Omental fat pad (tissue), 4 donors: ENCODE measurements at places on chromosomes 11 and 22. TPM values are rescaled to one million over a fixed set of nuclear protein-coding genes. Genes with fewer than 3 reads are reported as not detected.

The CCND1 gene
- 40.3 TPM for total RNA-seq

DNA sequence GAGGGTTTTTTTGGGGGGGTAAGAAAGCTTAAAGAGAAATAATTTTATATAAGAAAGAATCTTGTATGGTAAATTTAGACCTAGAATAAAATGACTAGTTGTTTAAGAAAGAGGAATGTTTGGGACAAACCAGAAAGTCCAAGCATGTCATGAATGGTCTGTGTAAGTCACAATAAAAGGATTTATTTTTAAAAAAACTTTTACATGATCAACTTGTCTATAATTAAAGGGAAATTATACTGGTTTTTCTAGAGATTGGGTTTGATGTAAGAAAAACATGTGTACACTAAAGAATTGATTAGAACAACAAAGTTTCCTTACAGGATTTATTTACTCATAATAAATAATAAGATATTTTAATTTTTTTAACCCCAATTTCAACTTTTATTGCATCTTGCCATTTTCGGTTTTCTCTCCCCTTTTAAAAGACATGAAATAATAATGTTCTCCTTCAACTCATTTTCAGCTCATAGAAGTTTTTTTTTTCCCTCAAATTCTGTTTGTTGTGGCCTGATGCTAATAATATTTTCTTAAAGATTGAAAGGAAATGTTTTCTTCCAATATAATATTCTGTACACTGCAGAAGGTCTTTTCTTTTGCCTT lies 35.4 kb upstream of the INCENP start:
- DNase-seq: no peak

- no peak for DNase-seq
These were observed 144.6 kb downstream of the CCDC81 start for GRCh38 chr11:86519064-86519911.

The KCNC1 gene
- not detected for total RNA-seq

The MS4A6E gene
- total RNA-seq: not detected

GRCh38 chr11:28058333-28058732 lies 49.6 kb downstream of the KIF18A start:
- DNase-seq: no peak
